Endothelial cell (in vitro differentiated cells): ENCODE measurements at places on chromosomes 2 and 18.

DNA sequence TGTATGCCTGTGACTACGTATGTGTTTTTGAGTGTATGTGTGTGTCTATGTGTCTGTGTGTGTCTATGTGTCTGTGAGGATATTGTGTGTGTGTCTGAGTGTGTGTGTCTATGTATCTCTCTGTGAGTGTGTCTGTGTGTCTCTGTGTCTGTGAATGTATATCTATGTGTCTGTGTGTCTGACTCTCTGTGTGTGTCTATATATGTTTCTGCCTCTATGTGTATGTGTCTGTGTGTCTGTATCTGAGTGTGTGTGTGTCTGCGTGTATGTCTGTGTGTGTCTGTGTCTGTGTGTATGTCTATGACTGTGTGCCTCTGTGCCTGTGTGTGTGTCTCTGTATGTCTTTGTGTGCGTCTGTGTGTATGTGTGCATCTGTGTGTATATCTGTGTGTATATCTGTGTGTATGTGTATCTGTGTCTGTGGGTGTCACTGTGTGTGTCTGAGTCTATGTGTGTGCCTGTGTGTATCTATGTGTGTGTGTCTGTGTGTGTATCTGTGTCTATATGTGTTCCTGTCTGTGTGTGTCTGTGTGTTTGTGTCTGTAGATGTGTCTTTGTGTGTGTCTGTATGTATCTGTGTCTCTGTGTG is 172.7 kb downstream of the MYCN start:
- no peak overlapping the region for H3K27ac ChIP-seq
- H3K27me3 ChIP-seq, result no peaks in the 10 kb centered on the region
- no peak overlapping the region for H3K4me3 ChIP-seq
- H3K4me1 ChIP-seq, result no peaks in the 10 kb centered on the region

GRCh38 chr18:3794537-3795348 is 344.8 kb downstream of the TGIF1 start:
- H3K4me1 ChIP-seq, result peaks cover 10% of the 10 kb centered on the region
- no peak overlapping the region for H3K4me3 ChIP-seq
- no peak for DNase-seq
- H3K36me3 ChIP-seq, result no peaks in the 10 kb centered on the region
- H3K27ac ChIP-seq, result no peak overlapping the region
- H3K27me3 ChIP-seq, result peaks cover 9% of the 10 kb centered on the region

GRCh38 chr18:13513021-13513420 is 213.3 kb downstream of the FAM210A start:
- peaks cover 5% of the 10 kb centered on the region for H3K4me1 ChIP-seq
- no peak overlapping the region for H3K27ac ChIP-seq
- H3K27me3 ChIP-seq, result no peaks in the 10 kb centered on the region
- H3K4me3 ChIP-seq, result no peak overlapping the region
- peaks cover 19% of the 10 kb centered on the region for H3K36me3 ChIP-seq

DNA sequence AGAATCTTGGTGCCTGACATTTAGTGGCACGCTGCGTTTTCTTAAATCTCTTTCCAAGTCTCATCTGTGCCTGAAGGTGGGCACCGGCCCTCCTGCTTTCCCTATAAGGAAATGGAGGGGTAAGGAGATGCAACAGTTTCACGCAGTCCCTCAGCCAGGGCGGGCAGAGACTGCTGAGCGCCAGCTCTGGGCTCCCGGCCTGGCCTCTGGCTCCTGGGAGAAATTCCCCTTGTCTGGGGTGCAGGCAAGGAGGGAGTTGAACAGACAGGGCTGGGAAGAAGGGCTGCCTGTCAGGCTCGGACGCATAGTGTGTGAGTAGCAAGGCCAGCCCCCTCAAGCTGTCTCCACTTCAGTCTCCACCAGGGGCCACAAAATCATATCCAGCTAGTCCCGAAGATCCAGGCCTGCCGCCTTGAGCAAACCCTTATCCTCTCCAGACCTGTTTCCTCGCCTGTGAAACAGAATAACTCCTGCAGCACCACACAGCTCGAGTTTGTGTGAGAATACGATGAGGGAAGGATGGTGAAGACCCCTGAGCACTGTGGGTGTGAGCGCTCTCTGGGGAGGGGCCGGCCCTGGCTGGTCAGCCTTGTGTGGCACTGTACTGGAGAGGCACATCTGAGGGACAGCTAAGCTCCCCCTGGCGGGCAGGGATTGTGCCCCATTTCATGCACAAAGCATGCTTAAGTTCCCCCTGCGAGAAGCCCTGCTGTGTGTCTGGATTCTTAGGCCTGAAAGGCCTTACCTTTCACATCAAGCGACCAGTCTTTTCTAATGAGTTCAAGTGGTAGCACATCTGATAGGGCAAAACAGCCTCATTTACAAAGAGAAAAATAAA is 33.8 kb downstream of the SDC1 start:
- H3K4me3 ChIP-seq, result no peak overlapping the region
- H3K27me3 ChIP-seq, result peaks cover 5% of the 10 kb centered on the region
- peak; percentile 54 for DNase-seq
- no peak overlapping the region for H3K27ac ChIP-seq
- peaks cover 4% of the 10 kb centered on the region for H3K4me1 ChIP-seq

GRCh38 chr2:238397356-238397755 is 29.4 kb upstream of the ASB1 start:
- H3K4me1 ChIP-seq, result no peaks in the 10 kb centered on the region
- no peaks in the 10 kb centered on the region for H3K36me3 ChIP-seq
- no peak overlapping the region for H3K27ac ChIP-seq
- peaks cover 2% of the 10 kb centered on the region for H3K27me3 ChIP-seq
- DNase-seq, result no peak
- no peak overlapping the region for H3K4me3 ChIP-seq

DNA sequence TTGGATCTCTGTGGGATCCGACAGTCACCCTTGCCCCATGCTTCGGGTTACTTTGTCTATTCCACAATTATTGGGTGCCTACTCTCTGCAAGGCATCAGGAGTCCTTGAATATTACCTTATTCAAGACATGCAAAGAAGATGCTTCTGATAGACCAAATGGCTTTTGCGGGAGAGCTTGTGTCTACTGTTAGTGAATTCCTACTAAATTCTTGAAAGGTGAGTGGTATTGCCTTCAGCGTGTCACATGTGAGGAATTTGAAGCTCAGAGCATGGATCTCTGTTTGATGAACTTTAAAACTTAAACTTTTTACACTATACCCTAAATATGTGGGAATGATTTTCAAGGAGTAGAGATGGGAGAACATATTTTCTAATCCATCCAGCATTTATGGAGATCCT is 184.4 kb downstream of the LTBP1 start:
- peaks cover 37% of the 10 kb centered on the region for H3K36me3 ChIP-seq
- peaks cover 28% of the 10 kb centered on the region for H3K4me1 ChIP-seq
- DNase-seq, result no peak
- H3K27ac ChIP-seq, result peak overlapping the region; percentile 27

- H3K27ac ChIP-seq, result no peak overlapping the region
- peaks cover 3% of the 10 kb centered on the region for H3K27me3 ChIP-seq
- DNase-seq, result no peak
- H3K4me3 ChIP-seq, result no peak overlapping the region
- no peaks in the 10 kb centered on the region for H3K4me1 ChIP-seq
- no peaks in the 10 kb centered on the region for H3K36me3 ChIP-seq
Observed at GRCh38 chr18:6281874-6282273, 132.8 kb downstream of the L3MBTL4 start.

- no peak overlapping the region for H3K27ac ChIP-seq
- H3K4me1 ChIP-seq, result peaks cover 26% of the 10 kb centered on the region
- no peak for DNase-seq
- no peak overlapping the region for H3K4me3 ChIP-seq
Observed at GRCh38 chr2:168136392-168136977, 110.9 kb downstream of the STK39 start.

GRCh38 chr2:26178746-26179436 is 6.0 kb downstream of the GAREM2 start:
- H3K27me3 ChIP-seq, result peaks cover 16% of the 10 kb centered on the region
- no peak for DNase-seq
- no peak overlapping the region for H3K4me3 ChIP-seq
- peaks cover 15% of the 10 kb centered on the region for H3K36me3 ChIP-seq

GRCh38 chr2:118763797-118764196 is 83.7 kb downstream of the EN1 start:
- H3K4me3 ChIP-seq, result no peak overlapping the region
- peaks cover 8% of the 10 kb centered on the region for H3K4me1 ChIP-seq
- no peaks in the 10 kb centered on the region for H3K36me3 ChIP-seq
- peak; percentile 31 for DNase-seq

- H3K4me3 ChIP-seq, result peak within 1 kb of the TSS; percentile 75
- peaks cover 28% of the 10 kb centered on the region for H3K4me1 ChIP-seq
- H3K36me3 ChIP-seq, result no peaks in the 10 kb centered on the region
- peaks cover 7% of the 10 kb centered on the region for H3K27me3 ChIP-seq
- DNase-seq, result peak; percentile 32
- no peak within 1 kb of the TSS for H3K27ac ChIP-seq
Observed at GRCh38 chr2:166494140-166494624, at the start of gene SCN7A. Gene SCN7A (minus strand): TSS chr2:166494249. CDS start chr2:166477696, 16,553 bp downstream.

DNA sequence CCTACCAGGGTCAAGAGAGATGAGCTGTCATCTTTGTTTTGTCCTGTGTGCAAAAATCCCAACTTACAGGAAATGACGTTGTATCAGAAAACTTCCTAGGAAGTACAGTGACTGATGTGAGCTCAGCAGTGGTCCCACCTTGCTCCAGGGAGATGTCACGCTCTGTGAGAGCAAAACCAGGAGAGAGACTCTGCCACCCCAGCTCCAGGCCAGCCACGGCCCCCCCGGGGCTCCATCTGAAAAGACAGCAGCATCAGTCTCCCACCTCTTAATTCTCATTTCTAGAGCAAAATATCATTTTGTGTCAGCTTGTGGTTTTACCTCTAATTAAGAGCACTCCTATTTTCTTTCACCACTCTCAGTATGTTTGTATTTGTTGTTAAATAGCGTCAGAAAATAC is 57.5 kb downstream of the MYL12B start:
- no peaks in the 10 kb centered on the region for H3K27me3 ChIP-seq
- no peaks in the 10 kb centered on the region for H3K36me3 ChIP-seq

DNA sequence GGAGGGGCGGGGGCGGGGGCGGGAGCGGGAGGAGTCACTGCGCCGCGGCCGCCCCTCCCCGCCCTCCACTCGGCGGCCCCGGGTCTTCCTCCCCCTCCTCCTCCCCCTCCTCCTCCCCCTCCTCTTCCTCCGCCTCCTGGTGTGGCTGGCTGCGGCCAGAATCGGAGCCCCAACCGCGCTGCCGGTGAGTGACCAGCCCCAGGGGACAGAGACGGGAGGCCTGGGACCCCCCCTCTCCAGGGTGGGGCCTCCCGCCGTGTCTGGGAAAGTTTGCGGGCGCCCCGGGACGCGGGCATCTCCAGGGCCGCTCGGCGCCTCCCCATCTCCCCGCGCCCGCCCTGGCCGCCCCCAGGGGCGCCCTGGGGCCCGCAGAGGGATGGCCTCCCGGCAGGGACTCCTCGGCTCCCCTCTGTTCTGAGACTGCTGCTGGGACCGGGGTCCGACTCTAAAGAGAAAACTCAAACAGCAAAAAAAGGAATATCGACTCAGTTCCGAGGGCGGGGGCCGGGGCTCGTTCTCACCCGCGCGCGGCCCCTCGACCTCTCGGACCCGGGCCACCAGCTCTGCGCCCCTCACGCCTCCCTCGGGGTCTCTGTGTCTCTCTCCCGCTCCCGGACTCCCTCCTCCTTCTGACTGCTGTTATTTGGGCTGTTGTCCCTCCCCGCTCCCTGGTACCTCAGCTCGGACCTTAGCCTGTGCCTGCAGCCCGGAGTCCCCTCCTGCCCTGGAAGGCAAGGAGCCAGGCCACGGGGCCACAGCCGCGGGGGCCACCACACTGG is at the start of gene STON1:
STON1 (plus strand) TSS at position 122 of the 779 bp plus-strand sequence. CDS start 50,480 bp downstream, outside the sequence.
- H3K4me1 ChIP-seq, result peaks cover 8% of the 10 kb centered on the region
- H3K27me3 ChIP-seq, result peaks cover 8% of the 10 kb centered on the region
- H3K27ac ChIP-seq, result peak within 1 kb of the TSS; percentile 38

- DNase-seq, result no peak
- no peaks in the 10 kb centered on the region for H3K36me3 ChIP-seq
- no peak overlapping the region for H3K4me3 ChIP-seq
- H3K27me3 ChIP-seq, result peaks cover 3% of the 10 kb centered on the region
Observed at GRCh38 chr2:11377928-11378545, 33.6 kb upstream of the ROCK2 start.

DNA sequence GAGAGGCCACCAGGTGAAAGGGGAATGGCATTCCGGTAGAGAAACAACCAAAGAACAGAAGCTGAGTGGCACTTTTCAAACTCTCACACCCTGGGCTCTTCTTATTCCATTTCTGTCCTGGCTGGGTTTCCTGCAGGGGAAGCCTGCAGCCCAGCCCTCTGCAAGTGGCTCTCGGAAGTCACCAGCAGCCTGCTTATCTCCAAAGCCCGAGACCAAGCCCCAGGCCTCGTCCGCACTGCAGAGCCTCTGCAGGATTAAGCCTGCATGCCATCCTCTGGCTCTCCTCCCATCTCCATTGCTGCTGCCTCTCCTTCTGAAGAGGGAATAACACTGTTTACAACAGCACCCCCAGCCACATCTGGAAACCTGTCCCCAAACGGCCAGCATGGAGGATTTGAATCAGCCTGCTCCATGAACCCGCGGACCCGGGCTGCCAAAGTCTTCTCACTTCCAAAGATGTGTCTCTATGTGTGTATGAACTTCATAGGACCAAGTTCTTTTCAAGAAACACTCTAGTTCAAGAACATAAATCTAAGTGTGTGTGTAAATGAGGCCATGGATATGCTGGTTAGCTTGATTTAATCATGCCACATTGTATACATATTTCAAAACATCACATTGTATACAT is 54.2 kb downstream of the DIPK1C start:
- no peaks in the 10 kb centered on the region for H3K36me3 ChIP-seq
- no peak for DNase-seq
- peaks cover 5% of the 10 kb centered on the region for H3K27me3 ChIP-seq
- no peak overlapping the region for H3K27ac ChIP-seq
- H3K4me1 ChIP-seq, result no peaks in the 10 kb centered on the region

DNA sequence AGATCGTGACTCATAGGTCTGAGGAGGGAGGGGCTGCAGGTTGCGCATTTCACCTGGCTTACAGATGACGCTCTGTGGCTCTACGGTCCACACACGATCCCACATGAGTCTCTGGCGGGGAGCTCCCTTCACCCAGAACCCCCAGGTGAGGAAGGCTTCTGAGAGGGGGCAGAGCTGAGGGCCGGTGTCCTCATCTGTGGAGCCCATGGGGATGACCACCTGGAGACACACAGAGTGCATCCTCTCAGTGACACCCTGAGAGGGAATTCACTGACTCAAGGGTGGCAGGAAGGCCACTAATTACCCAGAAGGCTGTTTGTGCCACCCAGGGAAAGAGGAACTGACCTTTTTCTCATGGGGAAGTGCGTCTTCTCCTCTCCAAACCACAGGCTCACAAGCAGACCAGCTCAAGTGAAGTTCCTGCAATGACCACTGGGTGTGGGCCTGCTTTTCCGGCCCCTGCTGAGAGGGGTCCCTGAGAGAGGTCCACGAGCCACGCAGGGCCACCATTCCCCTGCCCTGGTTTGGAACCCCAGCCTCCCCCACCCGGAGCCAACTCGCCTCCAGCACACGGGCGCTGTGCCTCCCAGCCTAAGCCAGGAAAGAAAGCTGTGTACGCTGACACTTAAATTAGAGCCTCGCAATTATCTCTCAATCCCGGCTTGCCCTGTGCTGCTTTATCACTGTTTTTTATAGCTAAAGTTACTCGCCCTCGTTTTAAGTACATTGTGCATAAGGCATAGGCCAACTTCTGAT is 114.1 kb downstream of the BCL11A start:
- H3K36me3 ChIP-seq, result no peaks in the 10 kb centered on the region
- no peaks in the 10 kb centered on the region for H3K4me1 ChIP-seq
- H3K27me3 ChIP-seq, result peaks cover 7% of the 10 kb centered on the region
- H3K27ac ChIP-seq, result no peak overlapping the region
- no peak overlapping the region for H3K4me3 ChIP-seq

GRCh38 chr2:176370467-176371171 is 101.4 kb downstream of the MTX2 start:
- no peaks in the 10 kb centered on the region for H3K36me3 ChIP-seq
- H3K4me1 ChIP-seq, result no peaks in the 10 kb centered on the region
- H3K4me3 ChIP-seq, result no peak overlapping the region
- H3K27me3 ChIP-seq, result no peaks in the 10 kb centered on the region
